ENCODE measurements at places on chromosomes 2 and 18. TPM values are rescaled to one million over a fixed set of nuclear protein-coding genes. Genes with fewer than 3 reads are reported as not detected.

SEMA4F gene
- 11.2 TPM for total RNA-seq

AMER3 gene
- not detected for total RNA-seq

UGT1A1 gene
- total RNA-seq: not detected

EN1 gene
- not detected for total RNA-seq

ARMC9 gene
- total RNA-seq: 27.5 TPM

ANKRD62 gene
- total RNA-seq: not detected

ANKRD30BL gene
- total RNA-seq: 0.14 TPM

PROC gene
- total RNA-seq: 2.9 TPM

PRSS56 gene
- total RNA-seq: not detected

LYPD6B gene
- 5.3 TPM for total RNA-seq

ANKRD29 gene
- total RNA-seq: 0.27 TPM

PDE1A gene
- 0.08 TPM for total RNA-seq

DNA sequence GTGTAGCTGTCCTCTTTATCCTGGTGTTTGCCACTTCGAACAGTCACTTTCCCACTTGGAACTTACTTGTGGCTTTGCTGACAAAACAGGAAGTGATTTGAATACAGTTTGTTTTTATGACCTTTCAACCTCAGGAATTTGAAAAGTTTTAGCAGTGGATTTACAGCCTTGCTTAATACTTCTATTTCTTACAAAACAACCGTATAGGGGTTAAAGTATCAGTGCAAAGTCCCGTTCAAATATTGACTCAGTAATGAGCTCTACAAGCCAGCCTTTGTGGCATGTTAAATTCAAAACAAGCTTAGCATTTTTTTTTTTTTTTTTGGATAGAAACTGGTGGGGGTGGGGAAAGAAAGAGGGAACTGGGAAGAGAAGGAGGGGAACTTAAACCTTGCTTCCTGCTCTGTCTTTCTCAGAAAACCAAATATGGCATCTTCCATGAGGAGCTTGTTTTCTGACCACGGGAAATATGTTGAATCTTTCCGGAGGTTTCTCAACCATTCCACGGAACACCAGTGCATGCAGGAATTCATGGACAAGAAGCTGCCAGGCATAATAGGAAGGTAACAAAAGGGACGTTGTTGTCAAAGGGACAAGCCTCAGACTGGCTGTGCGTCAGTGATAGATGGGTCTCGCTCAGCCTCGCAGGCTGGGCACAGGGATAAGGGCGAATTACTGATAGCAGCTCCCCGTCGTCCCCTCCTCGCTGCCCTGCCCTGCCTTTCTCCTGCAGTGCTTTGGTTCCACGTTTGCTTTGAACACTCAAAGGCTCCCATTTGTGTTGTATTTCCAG, at the start of gene HNMT:
HNMT (plus strand) TSS at position 408 of the 793 bp plus-strand sequence; CDS start at position 427, 19 bp downstream.
- DNase-seq: no peak

GRCh38 chr18:62786689-62787088, 71.3 kb downstream of the PHLPP1 start:
- DNase-seq: no peak

- DNase-seq: no peak
Observed at GRCh38 chr18:28884304-28884703, 707.4 kb upstream of the CDH2 start.

DNA sequence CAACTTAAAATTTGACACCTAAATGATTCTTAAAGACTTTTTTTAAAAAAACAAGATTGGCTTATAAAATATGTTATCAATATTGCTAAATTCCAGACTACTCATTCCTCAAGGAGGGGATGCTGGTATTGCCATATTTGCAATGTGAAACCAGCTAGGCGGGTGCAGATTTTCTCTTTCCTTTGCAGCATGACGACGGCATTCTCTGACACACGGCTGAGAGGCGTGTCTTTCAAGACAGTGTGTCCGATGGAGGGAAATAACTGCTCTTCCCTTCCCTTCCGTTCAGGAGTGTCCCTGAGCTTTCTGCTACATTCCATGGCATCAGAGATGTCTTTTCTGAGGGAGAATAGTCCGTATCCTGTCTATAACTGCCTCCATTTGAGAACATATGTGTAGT, 38.2 kb upstream of the CNGA3 start:
- DNase-seq: no peak

- no peak for DNase-seq
Observed at GRCh38 chr18:73841661-73842060, 306.0 kb downstream of the FBXO15 start.

GRCh38 chr2:103959174-103960128, 894.5 kb upstream of the POU3F3 start:
- DNase-seq: no peak

DNA sequence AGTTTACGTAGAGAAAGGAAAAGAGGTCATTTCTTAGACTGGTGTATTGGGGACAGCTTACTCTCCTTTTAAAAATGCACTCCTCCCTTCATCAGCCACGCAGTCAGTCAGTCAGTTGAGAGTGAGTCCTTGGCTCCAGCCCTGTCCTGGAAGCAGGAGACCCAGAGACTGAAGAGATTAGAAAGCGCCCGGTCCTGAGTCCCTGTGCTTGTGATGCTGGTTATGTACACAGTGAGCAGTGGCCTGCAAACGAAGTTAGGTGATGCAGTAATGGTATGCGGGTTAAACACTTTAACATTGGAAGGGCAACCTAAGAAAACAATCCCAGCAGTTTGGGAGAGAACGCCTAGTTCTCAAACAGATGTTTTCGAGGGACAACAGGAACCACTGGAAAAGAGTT, 6.3 kb upstream of the ASB1 start:
- no peak for DNase-seq

DNA sequence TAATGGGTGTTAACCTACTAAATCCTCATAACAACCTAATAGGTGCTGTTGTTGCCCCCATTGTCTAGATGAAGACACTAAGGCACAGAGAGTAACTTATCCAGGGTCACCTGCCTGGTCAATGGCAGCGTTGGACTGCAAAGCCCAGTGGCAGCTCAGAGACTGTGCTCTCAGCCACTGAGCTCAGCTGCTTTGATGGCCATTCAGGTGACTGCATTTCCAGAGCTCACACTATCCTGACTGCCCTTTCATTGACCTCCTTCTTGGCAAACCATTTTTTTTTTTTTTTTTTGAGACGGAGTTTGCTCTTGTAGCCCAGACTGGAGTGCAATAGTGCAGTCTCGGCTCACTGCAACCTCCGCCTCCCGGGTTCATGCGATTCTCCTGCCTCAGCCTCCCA, 115.2 kb downstream of the MAPK4 start:
- no peak for DNase-seq

DNA sequence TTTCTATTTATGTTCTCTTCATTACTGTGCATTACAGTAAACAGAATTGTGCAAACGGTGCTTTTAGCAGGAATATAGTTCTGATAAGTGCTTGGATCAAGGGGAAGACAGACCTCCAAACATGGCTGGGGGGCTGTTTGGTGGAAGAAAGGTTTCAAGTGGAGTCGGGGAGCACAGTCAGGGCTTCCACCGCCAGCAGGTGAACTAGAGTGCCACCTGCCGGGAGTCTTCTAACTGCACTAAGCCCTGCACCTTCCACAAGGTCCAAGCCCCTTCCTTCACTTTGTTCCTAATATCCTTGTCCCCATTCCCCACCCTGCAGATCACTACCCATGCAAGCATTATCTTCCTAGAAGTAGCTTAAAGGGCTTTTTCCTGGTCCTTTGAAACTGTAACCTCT, 11.1 kb downstream of the ONECUT2 start:
- DNase-seq: no peak

DNA sequence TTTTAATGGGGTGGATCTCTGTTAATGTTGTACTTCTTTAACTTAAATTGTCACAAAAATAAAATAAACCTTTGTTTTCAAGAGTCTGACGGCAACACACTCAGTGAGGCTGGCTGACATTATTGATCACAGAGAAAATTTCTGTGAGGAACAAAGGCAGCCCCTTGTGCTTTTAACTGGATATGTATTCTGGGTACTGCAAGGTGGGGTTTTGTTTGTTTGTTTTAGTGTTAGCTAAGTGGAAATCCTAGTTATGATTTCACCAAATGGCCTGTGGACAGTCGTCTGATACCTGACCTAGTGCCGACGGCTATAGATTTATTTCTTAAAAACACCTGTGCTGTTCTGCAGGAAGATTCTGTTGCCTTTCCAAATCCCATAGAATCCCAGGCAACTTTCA, 1329.5 kb upstream of the ZEB2 start:
- DNase-seq: no peak

DNA sequence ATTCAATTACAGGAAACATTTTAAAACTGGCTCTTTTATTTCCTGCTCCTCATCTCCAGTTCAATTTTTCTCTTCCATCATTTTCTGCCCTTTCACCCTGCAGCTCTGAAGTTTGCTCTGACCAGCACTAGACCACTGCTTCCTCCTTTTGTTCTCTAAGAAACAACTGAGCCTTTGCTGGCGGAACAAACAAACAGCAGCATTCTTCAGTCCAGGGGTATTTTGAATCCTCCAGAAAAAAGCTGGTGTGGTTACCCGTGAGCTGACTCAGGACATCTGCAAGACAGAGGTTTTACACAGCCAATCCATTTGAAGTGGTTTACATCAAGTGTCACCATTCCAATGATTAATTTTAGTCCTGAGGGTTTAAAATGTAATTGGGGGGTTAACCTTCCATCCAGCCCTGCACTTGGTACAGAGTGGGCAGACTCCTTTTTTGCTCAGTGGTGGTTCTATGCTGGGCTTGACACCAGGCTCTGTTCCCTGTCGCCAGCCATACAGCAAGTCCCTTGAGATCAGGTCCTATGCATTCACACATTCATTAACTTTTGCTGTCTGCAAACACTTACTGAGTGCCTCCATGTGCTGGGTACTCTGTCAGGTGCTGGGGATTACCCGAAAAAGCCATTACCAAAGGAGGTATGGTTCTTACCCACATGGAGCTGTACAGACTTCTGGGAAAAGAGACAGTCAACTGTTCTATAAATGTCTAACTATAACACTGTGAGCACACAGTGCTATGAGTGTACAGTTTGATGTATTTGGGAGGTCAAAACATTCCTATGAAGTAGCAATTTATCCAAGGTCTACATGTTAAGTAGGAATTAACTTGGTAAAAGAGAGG, 909.4 kb upstream of the GYPC start:
- no peak for DNase-seq

- DNase-seq: no peak
Observed at GRCh38 chr2:182509216-182509615, 82.4 kb upstream of the PDE1A start.

GRCh38 chr18:23983112-23983511, 31.4 kb upstream of the TTC39C start:
- DNase-seq: no peak

DNA sequence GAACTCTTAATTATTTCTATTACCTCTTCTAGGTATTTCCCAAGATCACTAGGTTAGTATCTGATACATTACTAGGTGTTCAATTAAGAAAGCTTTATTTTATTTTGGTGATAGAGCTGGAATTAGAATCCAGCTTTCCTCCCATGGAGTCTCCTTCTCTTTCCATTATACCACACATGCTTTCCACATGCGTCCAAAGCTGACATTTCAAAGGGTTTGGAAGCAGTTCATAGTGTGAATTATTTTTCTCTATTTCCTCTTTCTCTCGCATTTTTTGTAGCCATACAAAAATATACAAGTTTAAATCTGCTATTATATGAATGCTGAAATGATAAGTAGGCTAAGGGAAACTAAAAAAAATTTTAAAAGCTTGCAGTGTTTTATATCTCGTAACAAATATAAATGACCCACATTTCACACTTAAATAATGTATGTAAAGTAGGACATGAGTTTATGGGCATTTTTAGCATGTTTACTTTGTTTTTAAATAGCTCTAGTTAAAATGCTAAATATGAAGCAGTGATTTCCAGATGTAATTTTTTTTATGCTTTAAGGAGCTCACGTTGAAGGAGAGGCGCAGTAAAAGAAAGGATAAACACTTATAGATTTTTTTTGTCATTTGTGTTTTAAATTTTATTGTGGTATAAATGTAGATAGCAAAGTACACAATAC, 20.1 kb downstream of the ZC3H6 start:
- no peak for DNase-seq

DNA sequence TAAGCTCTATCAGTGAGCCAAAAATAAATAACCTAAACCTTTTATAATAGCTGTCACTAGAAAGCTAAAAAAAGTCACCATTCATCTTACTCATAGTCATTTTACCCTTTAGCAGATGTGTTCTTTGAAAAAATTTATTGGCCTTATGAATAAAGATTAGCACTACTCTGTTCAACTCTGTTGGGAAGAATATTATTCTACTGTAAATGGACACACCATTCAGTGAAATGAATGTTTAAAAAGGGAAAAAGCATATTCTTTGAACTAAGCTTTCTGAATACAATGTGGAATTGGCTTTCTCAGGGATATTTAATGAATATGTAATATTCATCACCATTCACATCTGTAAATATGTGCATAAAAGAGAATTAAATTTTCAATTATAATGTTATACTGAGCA, 422.0 kb downstream of the CBLN2 start:
- DNase-seq: no peak

- DNase-seq: peak; percentile 28
Observed at GRCh38 chr2:39913648-39914461, 134.8 kb upstream of the THUMPD2 start.

DNA sequence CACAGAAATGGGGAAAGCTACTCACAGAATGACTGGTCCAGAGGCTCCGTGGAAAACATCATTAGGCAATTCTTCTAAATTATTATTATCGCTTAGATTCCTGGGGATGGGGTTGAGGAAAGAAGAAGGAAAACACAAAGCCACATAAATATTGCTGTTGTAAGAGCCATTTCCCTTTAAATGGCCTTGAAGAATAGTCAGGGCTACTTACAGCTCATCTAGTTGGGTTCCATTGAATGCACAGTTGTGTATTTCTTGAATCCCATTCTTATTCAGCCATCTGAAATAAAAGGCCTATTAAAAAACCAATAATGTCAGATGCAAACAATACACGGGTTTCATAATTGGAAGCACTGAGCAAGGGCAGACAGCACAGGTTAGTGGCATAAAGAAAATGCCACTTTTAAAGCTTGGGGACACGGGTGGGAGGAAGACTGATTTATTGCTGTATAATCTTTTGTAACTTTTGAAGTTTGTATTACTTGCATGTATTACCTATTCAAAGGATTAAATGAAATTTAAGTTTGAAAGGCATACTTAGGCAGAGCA, 171.4 kb downstream of the FSHR start:
- no peak for DNase-seq

- DNase-seq: no peak
Observed at GRCh38 chr2:238061315-238062202, 758 bp downstream of the SCLY start.

- DNase-seq: no peak
Observed at GRCh38 chr2:66561645-66562303, 126.8 kb downstream of the MEIS1 start.

- no peak for DNase-seq
Observed at GRCh38 chr2:84494070-84494469, 22.2 kb upstream of the DNAH6 start.
